Right forelimb (tissue), 1 donor: ENCODE measurements at places on chromosomes 3 and 15.
A peak's percentile ranks its signal among the peaks of the same experiment; 100 is the strongest.

- no peak for DNase-seq
Observed at GRCh38 chr3:184566441-184567414, 5.1 kb downstream of the EPHB3 start.

DNA sequence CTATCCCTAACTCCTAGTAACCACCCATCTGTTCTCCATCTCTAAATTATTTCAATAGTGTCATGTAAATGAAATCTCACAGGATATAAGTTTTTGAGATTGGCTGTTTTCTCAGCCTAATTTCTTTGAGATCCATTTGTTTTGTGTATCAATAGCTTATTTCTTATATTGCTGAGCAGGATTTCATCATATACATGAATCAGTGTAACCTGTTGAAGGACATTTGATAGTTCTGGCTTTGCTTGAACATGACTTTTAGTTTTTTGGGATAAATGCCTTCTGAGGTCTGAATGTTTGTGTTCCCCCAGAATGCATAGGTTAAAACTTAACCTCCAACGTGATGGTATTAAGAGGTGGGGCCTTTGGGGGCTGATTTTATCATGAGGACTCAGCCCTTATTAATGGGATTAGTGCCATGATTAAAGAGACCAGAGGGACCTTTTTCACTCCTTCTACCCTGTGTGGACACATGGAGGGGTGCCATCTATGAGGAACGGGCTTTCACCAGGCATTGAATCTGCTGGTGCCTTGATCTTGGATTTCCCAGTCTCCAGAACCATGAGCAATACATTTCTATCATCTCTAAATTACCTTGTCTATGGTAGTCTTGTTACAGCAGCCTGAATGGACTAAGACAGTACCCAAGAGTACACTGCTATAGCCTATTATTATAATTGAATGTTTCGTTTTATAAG, 118.3 kb downstream of the FNDC3B start:
- DNase-seq = no peak

- DNase-seq = no peak
Observed at GRCh38 chr15:58249646-58250312, 111.6 kb downstream of the AQP9 start.

DNA sequence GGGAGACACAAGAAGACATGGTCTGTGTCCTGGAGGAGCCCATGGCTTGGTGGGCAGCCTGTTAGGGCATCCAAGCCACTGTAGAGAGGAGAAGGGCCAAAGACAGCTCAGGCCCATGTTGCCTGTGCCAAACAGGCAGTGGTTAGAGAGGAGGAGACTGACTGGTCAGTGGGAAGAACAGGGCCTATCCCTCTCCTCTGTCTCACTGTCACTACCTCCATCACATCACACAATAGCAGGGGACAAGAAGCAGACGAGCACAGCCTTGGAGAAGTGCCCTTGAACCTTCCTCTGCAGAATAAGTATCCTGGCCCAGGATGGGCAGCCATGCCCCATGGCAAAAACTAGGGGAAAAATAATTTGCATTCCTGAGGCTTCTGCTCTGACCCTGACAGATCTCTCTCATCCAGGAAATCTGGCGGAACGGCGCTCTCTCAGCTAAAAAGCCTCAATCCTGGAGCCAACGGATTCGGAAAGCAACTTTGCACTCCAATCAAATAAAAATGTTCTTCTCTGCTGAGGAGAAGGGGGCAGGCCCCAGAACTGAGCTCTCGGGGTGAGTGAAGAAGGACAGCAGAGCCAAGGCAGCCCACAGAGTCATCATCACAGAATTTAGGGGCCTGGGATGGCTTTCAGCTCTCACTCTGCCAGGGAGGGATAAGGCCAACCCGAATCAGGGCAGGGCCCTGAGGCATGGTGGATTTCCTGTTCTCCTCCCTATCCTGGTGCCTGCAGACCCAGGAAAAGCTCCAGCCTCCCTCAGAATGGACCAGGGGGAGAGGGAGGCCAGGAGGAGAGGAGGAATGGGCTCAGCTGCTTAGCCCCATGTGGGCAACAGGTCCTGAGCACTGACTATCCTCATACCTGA, 1.6 kb downstream of the SHF start:
- no peak for DNase-seq

DNA sequence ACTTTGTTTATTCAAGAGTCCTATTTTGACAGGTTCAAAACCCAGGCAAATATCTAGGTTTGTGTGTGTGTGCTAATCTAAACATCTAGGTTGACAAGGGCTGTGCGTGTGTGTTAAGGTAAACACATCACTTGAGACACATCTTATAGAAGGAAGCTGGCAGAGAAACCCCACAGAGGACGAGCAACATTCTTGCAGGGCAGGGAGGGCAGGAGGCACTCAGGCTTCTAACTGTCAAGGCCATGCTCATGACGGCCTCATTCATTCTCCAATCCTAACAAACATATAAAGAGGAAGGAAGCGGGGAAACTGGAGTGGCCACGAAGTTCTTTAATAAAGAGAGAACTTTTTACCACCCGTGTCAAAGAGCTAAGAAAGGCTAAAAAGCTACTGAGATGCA, 43.4 kb downstream of the SLCO2A1 start:
- peak; percentile 4 for DNase-seq

- DNase-seq = no peak
Observed at GRCh38 chr3:97968376-97968775, 3.9 kb downstream of the RIOX2 start.

GRCh38 chr3:175606650-175607318, 747.6 kb downstream of the NAALADL2 start:
- no peak for DNase-seq

GRCh38 chr3:151563305-151563704, 102.4 kb upstream of the IGSF10 start:
- DNase-seq = no peak
